ENCODE measurements at places on chromosomes 3 and 15. TPM values are rescaled to one million over a fixed set of nuclear protein-coding genes. Genes with fewer than 3 reads are reported as not detected.

Gene GNB5
- 36.3 TPM for total RNA-seq

Gene KNG1
- 0.24 TPM for total RNA-seq

Gene IL17RC
- total RNA-seq: 34.6 TPM

Gene C2CD4A
- not detected for total RNA-seq

Gene SUSD5
- 0.60 TPM for total RNA-seq

Gene ITIH4
- total RNA-seq: 5.2 TPM

Gene ITPKA
- total RNA-seq: 1.6 TPM

Gene FRMD5
- 9.1 TPM for total RNA-seq

GRCh38 chr3:127585163-127585812 lies 5.2 kb downstream of the TPRA1 start:
- DNase-seq: no peak

DNA sequence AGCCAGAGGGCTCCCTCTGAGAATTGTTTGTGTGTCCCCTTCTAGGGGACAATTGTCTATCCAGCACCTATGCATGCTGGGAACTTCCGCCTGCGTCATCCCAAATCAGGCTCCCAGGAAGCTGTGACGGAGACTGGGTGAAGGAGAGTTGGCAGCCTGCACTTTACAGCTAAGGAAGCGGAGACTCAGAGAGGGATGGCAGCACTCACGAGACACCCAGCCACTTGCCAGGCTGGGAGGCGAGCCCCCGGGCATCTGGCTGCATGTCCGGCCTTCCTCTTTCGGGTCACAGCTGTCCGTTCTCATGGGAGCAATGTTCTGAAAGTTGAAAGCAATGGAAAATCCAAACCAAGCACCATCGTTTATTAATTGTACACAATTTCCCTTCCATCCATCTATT lies 45.5 kb upstream of the SLC6A11 start:
- no peak for DNase-seq

- no peak for DNase-seq
These were observed 123.8 kb upstream of the DAZL start for GRCh38 chr3:16728770-16729745.

DNA sequence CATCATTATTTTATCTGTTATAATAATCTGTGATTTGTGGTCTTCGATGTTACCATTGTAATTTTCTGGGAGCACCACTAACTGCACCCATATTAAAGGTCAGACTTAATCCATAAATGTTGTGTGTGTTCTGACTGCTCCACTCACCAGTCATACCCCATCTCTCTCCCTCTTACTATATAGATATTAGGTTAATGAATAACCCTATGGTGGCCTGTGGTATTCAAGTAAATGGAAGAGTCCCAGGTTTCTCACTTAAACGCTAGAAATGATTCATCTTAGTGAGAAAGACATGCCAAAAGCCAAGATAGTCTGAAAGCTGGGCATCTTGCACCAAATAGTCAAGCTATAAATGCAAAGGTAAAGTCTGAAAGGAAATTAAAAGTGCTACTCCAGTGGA lies 1358.5 kb downstream of the ROBO2 start:
- DNase-seq: no peak

DNA sequence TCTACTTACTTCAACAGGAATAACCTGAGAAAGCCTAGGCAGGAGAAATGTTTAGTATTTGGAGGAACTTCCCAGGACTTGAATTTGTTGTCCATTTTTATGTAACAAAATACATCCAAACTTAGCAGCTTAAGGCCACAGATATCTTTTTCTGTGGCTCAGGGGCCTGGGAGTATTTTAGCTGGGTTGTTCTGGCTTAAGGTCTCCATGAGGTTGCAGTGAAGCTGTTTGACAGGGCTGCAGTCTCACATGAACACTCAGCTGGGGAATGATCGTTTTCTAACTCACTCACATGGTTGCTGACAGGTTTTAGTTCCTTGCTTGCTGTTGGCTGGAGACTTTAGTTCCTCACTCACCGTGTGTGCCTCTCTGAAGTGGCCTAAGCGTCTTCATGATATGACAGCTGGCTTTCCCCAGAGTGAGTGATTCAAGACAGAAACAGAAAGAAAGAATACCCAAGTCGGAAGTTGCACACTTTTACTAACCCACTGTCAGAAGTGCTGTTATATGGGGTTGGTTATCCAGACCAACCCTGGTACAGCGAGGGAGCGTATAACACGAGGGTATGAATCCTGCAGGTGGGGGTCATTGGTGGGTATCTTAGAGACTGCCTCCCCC lies 229.7 kb upstream of the TBL1XR1 start:
- no peak for DNase-seq

DNA sequence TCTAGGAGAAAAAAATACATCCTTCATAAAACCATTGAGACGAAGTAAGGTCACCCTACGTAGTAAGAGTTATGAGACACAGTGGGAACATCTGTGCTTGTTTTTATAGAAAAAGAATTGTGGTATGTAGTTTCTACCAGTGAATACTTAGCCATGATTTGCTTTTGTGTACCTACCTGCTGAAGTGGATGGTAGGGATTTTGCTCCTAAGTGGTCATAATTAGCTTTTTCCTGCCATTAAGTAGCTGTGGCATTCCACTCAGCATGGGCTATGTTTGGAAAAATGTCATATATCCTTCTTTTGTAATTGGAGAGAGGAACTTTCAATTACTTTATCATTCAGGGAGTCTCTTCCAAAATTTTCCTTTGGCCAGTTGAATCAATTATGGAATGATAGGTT lies 63.7 kb downstream of the CHD2 start:
- no peak for DNase-seq

- DNase-seq: no peak
These were observed 52.6 kb upstream of the CCR2 start for GRCh38 chr3:46301122-46301835.

- no peak for DNase-seq
These were observed 24.0 kb downstream of the PLA2G4B start for GRCh38 chr15:41862515-41863116.

DNA sequence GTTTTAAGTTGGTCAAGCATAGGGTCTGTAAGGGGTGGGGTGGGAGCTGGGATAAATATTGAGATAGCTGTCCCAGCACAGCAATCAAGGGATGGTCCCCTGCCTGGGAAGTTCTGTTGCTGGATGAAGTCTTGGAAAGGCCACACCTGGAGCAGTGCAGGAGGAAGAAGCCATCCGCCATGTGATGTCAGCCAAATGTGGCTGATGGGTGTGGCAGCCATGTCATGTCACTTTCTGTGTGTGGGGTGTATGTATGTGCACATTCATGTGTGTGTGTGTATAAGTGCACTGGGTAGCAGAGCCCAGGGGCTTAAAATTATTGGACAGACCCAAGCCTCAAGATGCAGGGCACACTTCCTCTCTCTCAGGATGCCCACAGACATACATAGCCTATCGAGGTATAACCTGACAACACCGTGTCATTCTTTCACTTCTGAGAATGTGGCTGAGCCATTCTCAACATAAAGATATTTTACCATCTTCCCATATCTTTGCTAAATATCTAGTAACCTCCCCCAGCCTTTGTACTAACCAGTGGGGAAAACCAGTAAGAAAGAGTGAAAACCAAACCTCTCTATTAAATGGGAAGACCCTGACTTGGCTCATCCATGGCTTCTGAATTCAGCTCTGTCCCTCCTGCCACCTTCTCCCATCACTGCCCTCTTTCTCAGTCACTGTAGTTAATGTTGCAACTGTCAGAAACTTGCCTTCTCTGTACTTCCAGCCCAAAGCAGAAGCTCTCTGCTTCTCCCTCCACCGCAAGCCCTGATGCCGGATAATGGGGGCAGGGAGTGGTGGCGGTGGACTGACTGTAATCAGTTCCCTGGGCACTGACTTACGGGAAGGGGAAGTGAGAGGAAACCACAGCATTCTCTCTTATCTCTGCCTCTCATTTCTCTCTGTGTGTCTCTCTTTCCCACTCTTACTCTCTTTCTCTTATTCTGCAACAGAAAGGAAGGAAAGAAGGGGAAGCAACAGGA lies 11.2 kb downstream of the TNFSF10 start:
- DNase-seq: peak; percentile 79

DNA sequence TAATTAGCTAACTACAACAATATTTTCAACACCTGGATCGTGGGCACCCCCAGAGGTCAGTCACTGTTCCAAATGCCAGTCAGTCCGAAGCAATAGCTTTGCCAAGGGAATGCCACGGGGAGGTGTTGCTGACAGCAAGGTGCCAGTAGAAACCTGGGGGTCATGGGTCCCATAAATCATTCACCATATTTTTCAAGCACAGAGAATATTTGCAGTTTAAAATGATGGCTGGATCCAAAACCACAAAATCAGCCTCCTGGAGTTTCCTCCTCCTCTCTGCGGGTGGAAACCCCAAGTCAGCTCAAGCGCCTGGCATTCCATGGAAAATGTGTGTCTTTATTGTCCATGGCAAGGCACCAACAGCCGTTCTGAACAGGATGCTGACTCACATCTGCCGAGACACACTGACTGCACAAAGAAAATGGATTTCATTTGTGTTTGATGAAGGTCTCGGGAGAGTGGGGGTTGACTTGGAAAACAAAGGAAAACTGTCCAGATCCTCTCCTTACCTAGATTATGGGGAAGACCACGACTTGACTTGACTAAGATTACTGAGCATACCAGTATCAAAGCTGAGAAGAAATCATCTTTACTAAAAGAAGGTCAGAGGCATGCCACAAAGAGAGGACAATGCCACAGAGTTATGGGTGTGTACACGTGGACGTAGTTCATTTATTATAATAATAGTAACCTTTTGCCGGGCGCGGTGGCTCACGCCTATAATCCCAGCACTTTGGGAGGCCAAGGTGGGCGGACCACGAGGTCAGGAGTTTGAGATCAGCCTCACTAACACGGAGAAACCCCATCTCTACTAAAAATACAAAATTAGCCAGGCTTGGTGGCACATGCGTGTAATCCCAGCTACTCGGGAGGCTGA lies 26.4 kb downstream of the ANXA2 start:
- peak; percentile 86 for DNase-seq

DNA sequence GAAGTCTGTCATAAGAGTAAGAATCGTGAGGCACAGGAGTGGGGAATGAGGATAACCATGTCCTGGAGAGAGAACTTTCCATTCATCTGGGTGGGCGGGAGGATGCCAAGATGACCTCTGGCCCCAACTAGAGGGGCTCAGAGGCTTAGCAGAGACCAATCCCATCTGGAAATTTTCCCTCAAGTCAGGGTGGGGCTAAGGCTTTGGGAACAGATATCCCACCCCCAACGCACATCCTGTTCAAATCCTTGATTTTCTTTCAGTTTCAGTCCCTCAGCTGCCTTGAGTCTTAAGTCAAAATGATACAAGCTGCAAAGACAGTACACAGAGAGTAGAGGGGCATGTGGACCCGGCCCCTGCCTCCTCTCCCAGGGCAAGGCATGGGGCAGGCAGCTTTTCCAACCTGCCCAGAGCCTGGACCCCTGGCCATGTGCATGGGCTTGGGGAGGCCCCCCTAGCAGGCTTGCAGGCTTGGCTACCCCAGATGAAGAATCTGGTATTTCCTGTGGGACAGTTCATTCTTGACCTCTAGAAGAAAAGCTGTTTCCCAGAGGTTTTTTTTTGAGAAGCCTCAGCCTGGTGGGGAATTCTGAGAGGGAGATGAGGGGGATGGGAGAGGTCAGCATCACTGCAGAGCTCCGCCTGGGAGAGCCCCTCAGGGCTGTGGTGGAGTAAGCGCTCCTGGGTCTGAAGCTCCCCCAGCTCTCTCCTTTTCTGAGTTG lies 109.7 kb upstream of the HACD2 start:
- DNase-seq: no peak

GRCh38 chr3:134345202-134345601 lies 29.0 kb downstream of the AMOTL2 start:
- DNase-seq: no peak

DNA sequence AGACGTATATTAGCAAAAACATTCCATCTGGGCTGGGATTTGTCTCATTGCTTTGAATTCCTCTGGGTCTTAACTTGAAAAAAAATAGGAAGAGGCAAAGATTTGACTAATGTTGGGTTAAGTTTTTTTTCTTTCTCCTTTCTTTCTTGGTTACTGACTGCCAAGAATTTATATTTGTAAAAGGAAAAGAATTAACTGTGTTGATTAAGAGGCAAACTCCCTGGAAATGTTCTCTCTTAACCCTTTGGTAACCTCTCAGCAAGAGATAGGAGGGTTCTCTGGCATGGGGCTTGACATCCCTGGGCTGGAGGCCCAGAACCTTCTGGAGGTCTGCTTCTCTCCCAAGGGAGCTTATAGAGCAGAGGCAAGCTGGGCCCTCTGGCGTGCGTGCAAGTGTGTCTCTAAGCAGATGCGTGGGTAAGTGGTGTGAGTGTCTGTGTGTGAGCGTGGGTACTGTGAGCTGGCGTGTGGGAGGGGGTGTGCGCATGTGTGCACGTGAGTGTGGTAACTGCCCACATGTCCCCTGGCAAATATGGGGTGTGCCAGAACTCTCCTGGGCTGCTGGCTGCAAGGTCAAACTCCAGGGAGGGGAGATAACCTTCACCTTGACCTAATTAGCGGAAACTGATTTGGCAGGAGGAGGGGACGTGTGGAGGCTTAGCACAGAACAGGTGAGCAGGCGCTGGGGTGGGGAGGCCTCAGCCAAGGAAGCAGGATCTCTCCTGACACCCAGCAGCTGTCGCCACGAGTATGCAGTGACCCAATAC lies 49.4 kb upstream of the MAGEF1 start:
- peak; percentile 51 for DNase-seq

- DNase-seq: no peak
These were observed 111.5 kb downstream of the RSRC1 start for GRCh38 chr3:158221426-158221825.

- no peak for DNase-seq
These were observed 117.0 kb downstream of the IMPG2 start for GRCh38 chr3:101203411-101203810.

- no peak for DNase-seq
These were observed 317.4 kb upstream of the UBE2E2 start for GRCh38 chr3:22885574-22886341.

DNA sequence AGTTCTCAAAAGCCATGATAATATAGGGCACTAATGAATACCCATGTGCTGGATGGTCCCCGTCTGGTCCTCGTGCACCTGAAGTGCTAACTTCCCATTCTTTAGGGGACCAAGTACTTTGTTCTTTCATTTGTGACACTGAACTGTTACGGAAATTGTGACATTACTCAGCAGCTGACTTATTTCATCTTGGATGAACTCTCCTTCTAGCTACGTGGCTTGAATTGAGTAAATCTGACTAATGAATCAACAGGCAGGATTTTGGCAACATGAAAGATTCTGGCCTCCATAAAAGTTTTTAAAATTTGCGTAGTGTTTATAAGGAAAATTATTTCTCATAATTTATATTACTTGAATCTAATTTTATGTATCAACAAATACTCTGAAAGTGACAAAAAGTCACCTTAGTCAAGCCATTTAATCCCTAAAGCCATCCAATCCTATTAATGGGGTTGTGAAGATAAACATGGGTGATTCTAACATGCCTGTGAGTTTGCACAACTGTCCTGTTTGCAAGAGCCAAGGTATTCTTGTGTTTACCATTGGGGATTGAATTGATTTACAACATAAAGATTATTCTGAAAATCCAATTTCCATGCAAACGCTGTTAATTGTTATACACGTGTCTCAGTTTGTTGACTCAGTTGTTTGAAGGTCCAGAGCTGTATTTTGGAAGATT lies 119.9 kb downstream of the AGBL1 start:
- DNase-seq: no peak

DNA sequence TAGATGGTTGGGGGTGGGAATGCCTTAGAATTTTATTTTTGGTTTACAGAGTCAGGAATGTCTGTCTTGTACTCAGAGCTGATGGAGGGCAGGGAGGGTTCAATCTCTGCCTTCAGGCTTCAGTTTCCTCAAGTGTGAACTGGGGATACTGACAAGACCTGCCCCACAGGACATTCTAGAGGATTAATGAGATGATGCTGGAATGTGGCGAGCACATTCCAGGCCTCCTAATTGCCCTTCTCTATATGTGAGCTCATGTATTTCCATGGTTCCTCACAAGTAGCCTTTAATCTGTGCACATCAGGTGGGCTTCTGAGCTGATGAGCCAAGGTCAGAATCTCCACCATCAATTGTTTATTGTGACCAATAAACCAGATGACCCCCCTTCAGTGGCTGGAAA lies 90.4 kb downstream of the CACNA2D3 start:
- no peak for DNase-seq
